ENCODE measurements at places on chromosomes 3 and 15.

GRCh38 chr15:91572110-91572509 is 281.4 kb upstream of the SLCO3A1 start:
- no peak for DNase-seq

- DNase-seq: no peak
These were observed 152.6 kb downstream of the BBX start for GRCh38 chr3:107675233-107675900.

DNA sequence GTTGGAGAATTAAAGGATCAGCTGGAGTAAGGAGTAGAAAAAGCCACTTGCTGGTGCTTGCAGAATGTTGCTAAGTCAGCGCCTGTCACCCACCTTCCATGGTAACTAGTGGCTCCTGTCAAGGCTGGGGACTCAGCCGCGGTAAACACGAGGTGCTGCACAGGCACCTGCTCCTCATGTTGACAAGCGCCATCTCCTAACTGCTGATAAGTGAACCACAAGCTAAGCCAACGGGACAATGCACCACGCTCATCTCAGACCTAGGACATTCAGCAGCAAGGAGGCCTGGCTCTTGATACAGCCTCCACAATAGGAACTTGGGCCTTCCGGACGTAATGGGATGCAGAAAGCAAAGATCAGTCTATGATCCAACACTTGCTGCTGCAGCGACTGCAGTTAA is 264.4 kb downstream of the OCA2 start:
- no peak for DNase-seq

- DNase-seq: no peak
These were observed 22.3 kb downstream of the IFT80 start for GRCh38 chr3:160376681-160377080.

DNA sequence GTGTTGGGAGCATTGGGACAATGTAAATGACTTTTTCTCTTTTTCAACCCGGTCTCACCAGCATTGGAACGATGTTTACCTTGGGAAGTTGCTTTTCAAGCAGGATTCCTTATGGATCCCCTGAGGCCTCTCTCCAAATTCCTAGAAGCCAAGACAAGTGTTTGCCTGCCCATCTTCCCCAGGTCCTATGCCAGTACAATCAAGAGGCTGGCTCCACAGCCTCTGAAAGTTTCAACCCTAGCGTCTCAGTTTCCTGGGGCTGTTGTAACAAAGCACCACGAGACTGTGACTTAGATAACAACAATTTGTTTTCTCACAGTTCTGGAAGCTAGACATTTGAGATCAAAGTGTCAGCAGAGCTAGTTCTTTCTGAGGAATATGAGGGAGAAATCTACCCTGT is 347.2 kb upstream of the UMPS start:
- no peak for DNase-seq

DNA sequence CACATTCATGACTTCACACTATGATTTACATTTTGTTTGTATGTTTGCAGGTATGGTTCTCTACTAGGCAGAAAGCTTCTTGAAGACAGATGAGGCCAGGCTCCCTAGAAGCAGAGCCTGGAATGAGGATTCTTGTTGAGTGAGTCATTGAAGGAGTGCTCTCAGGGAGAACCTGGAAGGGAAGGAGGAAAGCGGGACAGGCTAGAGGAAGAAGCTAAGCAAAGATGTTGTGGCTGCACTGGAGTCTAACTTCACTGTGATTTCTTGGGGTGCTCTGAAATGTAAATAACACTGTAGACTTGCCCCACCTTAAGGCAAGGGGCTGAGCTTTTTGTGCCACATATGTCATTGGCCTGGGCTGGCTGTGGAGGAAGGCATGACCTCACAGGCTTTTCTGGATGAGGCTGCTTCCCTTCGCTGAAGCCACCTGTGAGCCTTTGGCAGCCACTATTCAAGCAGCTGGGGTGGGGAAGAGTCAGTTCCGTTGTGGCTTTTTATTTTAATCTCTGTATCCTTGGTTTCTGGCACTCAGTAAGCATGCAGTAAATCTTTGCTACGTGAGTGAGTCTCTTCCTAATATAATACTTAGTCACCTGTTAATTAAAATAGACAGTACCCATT is 307.3 kb downstream of the SV2B start:
- DNase-seq: no peak

DNA sequence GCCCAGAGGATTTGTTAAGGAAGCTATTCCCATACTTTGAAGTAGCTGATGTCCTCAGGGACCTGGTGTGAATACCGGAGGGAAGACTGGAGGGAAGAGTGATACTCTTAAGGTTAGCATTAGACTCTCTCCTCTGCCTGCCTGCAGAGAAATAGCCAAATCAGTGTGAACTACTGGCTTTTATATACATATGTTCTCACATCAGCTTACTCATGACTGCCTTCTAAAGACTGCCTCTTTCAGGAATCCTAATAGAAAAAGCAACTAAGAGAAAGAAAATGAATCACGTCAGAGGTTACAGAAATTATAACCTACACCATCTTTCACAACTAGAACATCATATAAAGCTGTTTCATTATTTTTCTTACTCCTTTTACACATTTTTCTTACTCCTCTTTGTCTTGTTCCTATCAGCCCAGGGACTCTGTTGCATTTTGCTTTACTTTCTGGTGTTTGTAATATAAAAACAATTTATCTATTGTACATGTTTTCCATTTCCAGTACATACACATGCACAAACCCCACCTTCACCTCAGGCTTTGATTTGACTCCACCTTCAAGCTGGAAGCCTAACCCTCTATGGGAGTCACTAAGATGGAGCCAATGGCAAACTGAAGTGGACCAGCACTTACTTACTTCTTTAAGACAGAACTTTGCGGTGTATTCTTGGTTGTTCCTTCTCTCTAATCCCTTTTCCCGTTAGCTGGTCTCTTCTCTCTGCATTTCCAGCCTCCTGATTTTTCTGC is 257.7 kb upstream of the UBE2E1 start:
- no peak for DNase-seq
